ENCODE measurements at places on chromosomes 1 and 21. TPM values are rescaled to one million over a fixed set of nuclear protein-coding genes. Genes with fewer than 3 reads are reported as not detected.

HAO2 gene
- 0.64 TPM for polyA plus RNA-seq

RYR2 gene
- 9.0 TPM for polyA plus RNA-seq

LCA5L gene
- 4.3 TPM for polyA plus RNA-seq

CD1D gene
- polyA plus RNA-seq = 1.2 TPM

All from right lung (tissue), 10 donors.